ENCODE measurements at places on chromosomes 12 and 14.

- no peak for DNase-seq
These were observed 34.0 kb downstream of the ALG10B start for GRCh38 chr12:38350342-38351174.

GRCh38 chr12:65171073-65171472 lies 1.7 kb downstream of the LEMD3 start:
- no peak for DNase-seq

DNA sequence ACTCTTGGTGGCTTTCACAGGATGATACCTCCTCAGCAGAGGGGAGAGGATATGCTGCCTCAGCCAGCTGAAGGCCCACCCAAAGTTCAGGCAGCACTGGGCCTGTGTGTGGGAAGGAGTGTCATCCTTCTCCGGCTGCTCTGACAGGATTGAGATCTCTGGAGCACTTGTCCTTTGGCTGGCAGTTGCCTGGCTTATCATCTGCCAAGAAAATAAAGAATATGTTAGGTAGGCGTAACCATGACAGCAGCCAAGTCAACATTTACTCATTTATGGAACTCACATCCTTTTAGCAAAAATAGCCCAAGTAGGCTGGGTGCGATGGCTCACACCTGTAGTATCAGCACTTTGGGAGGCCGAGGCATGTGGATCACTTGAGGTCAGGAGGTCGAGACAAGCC lies 68.5 kb downstream of the PPFIBP1 start:
- DNase-seq: no peak

DNA sequence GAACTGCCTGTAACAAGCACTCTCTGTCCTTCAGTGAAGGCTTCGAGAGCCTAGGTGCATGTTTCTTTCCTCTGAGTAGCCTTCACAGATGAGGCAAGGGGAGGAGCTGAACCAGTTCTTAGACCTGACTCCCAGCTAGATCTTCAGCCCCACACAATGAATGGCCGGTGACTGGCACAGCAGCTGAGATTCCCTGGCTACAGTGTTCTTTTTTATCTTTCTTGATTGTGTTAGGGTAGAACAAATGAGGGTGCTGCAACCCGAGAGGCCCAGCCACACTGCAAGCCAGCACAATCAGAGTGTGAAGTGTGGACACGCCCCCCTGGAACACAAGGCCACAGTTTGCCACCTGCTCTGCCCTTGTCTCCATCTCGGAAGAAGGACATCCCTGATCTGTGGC lies 19.1 kb upstream of the COL2A1 start:
- DNase-seq: no peak

GRCh38 chr12:92234533-92234932 lies 88.9 kb upstream of the BTG1 start:
- no peak for DNase-seq

- DNase-seq: no peak
These were observed 11.5 kb downstream of the DUSP16 start for GRCh38 chr12:12551115-12551514.

All from stimulated activated CD8-positive, alpha-beta memory T cell treated with anti-CD3 and anti-CD28 coated beads, Interleukin-15, amount 100 ng/mL, for 48 hours (primary cell).